ENCODE measurements at places on chromosomes 2 and 18. TPM values are rescaled to one million over a fixed set of nuclear protein-coding genes. Genes with fewer than 3 reads are reported as not detected.

Gene PAIP2B
- total RNA-seq: under 0.01 TPM

Gene CCDC178
- total RNA-seq: not detected

Gene LYG1
- not detected for total RNA-seq

Gene KATNAL2
- 9.6 TPM for total RNA-seq

Gene COL4A4
- total RNA-seq: 0.76 TPM

Gene C2orf72
- 0.11 TPM for total RNA-seq

Gene FBXO15
- 0.22 TPM for total RNA-seq

Gene PFN4
- not detected for total RNA-seq

Gene ABCG5
- not detected for total RNA-seq

Gene ADAM23
- 3.5 TPM for total RNA-seq

Gene DQX1
- not detected for total RNA-seq

DNA sequence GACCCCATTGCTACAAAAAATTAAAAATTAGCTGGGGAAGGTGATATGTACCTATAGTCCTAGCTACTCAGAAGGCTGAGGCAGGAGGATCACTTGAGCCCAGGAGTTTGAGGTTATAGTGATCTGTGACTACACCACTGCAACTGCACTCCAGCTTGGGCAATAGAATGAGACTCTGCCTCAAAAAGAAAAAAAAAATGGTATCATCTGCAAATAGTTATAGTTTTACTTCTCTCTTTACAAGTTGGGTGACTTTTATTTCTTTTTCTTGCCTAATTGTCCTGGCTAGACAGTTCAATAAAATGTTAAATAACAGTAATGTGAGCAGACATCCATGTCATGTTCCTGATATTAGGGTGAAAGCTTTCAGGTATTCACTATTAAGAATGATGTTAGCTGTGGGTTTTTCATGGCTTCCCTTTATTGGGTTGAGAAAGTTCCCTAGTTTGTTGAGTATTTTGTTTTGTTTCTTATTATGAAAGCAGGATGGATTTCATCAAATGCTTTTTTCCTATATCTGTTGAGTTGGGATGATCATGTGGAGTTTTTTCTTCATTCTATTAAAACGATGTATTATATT, 24.9 kb upstream of the ACOXL start:
- no peak for DNase-seq

DNA sequence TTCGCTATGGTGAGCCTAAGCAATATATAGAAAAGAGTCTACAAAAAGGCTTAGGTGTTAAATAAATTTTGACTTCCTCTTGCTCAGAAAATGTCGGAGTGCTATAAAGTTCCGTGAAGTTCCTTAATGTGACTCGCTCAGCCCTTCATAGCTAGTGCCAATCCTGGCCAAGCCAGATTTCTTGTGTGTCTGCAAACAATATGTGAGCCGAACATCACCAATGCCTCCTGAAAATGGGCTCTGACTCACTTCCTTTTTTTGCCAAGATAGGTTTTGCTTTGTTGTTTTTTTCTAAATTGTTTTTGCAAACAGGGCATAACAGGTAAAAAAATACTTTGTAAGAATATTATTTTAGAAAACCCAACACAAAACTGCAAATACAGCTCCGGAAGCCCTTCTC, 26.1 kb downstream of the CDC42EP3 start:
- DNase-seq: peak; percentile 80

DNA sequence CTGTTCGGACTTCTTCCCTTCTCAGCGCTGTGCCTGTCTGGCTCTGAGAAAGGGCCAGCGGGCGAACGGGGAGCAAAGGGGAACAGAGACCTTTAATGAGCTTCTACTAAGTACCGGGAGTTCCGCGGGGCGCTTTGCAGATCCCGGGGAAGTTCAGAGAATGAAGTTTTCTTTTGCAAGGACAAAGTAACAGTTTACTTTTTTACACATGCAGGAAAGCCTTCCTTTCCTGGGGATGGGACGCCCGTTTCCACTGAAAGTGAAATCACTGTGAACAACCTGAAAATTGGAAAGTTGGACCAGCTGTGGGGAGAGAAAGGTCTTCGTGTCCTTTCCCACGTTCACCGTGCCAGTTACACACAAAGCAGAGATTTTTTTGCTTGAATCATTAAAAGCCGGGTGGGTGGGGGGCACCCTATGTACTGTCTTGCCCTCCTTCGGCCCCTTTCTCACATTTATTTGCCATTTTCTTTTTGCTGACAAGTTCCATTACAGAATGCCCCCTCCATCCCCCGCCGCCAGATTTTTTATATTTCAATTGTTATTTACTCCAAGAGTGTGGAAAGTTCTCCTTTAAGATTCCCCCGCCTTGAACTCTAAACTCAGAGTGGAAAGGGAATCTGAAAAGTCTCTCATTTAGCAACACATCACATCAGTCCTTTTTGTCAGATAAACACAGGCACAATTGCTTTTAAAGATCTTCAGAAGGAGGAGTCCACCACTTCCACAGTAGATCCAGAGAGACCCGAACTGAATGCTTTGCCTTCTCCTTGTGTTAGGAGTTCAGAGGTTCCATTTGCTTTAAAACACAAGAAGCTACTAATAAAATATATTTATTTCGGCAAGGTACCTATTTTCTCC, 1.1 kb upstream of the FN1 start:
- DNase-seq: peak; percentile 53

GRCh38 chr2:8850845-8851487, 13.6 kb upstream of the KIDINS220 start:
- DNase-seq: no peak

DNA sequence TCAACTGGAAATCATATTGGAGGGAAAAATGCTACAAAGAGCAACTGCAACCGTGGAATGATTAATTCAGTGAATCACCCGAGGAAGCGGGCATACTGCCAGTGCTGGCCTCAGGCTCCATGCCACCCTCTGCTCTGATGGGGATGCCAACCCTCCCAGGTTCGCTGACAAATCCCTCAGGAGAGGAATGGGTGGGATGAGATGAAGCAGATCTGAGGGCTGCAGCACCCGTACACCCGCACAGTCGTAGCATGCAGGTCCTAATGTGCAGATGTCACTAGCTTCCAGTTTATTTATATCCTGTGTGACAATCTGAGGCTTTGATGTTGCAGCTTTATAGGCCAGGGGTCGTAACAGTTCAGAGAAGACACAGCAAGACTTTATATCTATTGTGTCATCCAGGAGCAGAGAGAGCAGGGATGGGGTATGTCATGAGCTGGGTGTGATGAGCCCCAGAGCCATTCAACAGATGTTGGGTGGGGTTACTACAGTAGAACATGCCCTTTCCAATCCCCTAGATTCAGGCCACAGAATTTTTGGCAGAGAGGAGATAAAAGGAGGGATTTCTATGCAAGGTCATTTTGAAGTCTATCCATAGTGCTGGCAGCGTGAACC, 44.6 kb downstream of the DPP4 start:
- peak; percentile 86 for DNase-seq

DNA sequence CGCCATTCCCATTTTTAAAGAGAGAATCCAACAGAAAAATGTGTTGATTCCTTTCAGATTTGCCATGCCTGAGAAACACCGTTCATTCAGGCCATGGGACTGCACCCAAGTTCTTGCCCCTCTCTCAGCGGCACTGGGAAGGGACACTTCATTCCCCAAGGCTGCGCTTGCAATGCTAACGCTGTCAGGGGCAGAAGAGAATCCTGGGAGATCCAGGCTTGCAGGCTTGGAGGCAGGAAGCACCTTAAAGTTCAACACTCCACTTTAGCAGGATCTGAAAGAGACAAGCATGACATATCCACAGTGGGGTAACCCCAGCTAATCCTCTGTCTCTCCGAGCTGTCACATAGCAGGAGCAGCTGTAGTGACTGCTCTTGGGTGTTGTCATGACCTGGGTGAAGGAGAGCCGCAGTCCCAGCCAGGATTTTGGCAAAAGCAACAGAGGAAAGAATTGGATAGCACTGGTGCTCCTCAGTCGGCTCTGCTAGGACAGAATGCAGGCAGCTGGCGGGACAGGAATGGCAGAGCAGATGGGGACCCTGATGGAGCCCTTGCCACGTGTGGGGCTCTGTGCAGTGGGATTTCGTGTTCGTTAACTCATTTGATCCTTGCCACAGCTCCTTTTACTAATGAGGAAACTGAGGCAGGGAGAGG, 22.0 kb upstream of the ODC1 start:
- DNase-seq: no peak

DNA sequence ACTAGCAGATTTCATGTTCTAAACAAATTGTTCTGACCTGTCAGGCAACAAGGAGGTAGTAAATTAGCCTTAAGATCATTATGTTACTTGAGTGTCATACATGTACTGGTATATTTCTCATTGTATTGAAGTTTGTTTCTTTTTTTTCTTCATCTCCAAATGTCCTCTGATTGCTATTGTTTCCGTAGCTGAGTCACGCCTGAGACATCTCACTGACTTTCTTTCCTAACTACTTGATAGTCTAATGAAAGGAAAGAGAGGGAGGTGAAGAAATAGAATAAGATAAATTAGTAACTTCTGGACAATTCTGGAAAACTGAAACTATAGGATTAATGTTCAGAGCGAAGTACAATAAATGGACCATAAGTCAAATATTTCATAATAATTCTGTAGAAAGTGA, 1049.9 kb downstream of the TSN start:
- DNase-seq: peak; percentile 9

DNA sequence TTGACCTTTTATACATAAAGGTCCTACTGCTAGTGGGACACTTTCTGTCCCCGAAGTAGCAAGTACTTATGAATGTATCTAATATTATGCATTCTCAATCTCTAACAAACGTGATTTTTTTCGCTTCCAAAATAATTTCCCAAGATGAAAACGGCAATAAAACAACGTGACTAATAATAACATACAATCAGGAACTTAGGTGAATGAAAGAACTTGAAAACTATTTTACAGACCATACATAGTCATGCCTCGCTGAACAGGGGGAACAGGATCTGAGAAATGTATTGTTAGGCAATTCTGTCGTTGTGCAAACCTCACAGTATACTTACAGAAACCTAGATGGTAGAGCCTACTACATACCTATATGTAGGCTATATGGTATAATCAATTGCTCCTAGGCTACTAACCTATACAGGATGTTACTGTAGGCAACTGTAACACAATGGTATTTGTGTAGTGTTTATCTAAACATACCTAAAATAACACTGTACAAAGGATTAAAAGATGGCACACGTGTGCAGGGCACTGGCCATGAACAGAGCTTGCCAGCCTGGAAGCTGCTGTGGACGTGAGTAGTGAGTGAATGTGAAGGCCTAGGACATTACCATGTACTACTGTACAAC, 2.5 kb downstream of the RTN4 start:
- DNase-seq: peak; percentile 73

- peak; percentile 80 for DNase-seq
Observed at GRCh38 chr2:8849327-8849726, 11.9 kb upstream of the KIDINS220 start.

DNA sequence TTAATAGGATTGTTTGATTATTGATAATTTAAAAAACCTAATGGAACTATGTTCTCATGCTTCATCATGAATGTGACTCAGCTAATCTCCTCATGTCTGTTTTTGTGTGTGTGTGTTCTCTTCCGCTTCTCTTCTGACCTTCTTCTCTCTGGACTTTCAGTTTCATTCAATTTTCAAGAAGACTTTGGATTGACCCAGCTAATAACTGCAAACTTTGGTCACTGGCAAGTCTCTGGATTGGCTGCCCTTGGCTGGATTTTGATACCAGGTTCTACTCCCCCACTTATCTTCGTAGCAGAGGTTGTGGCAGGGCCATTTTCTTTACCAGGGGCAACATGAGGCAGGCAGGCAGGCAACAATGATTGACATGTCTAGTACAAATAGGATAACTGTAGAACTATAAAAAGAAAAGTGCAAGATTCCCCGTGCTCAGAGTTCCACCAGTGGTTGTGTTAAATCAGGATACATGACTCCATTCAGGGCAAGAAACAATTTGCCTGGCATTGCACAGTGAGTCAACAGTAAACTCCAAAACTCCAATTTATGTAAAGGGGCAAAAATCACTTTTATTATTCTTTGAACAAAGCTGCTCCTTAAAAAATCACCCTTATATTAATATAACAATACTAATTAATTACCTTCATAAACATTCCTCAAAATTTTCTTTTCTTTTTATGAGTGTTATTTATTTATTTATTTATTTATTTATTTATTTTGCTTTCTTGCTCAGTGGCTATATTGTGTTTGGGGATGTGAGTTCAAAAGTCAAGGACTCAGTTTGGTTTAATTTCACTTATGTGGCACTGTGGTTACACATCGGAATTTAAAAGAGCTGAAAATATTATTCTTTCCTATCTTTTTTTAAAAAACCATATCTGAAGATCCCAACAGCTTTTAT, 167.6 kb downstream of the RND3 start:
- DNase-seq: no peak

DNA sequence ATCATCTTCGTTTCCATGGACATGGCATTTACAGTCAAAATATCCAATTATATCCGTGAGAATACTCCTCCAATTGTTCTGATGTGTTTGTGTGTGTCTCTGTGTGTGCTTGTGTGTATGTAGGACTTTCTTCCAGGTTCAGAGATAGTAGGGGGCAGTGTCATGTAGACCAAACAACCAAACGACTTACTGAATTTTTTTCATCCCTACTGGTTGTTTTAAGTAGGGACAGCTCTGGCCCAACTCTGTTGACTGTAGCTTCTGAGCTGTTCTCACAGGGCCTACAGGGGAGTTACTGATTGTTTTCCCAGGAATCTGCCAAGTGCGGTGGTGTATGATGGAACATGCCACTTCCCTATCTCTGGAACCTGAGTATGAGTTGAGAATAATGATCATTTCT, 69.6 kb downstream of the ETAA1 start:
- peak; percentile 20 for DNase-seq

DNA sequence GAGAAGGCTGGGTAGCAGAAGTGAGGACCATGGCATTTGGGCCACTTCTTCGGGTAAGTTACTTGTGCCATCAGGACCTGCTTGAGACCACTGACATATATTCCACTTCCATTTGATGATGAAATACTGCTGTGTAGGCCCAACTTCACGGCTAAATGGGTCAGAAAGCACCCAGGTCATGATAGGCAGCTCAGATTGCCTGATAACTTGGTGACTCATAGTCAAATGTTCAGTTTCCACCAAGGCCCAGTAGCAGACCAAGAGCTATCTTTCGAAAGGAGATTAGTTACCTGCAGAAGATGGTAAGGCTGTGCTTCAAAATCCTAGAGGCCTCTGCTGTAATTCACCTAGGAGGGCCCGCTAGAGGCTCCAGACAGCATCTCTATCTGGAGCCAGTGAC, 31.8 kb upstream of the MEX3C start:
- DNase-seq: no peak

DNA sequence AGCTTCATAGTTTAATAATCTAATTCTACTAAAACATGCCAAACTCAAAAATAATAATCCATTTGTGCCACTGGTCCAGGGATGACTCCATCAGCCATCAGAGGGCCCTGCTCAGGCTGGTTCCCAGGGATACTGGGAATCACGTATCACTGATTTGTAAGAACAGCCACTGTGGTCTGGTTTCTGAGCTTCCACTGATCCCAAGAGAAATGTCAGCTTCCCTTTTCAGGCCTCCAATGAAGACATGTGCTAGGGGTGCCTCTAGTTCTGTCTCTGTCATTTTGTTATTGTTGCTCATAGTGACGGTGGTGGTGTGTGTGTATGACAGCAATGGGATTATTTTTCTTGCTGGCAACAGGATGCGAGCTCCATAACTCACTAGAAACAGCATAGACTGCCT, 83.2 kb downstream of the CELF4 start:
- DNase-seq: no peak

GRCh38 chr2:199818026-199818425, 33.0 kb downstream of the FTCDNL1 start:
- DNase-seq: no peak

All from GM23248 (cell line).